ENCODE measurements at places on chromosomes 3 and 15.
A peak's percentile ranks its signal among the peaks of the same experiment; 100 is the strongest.

DNA sequence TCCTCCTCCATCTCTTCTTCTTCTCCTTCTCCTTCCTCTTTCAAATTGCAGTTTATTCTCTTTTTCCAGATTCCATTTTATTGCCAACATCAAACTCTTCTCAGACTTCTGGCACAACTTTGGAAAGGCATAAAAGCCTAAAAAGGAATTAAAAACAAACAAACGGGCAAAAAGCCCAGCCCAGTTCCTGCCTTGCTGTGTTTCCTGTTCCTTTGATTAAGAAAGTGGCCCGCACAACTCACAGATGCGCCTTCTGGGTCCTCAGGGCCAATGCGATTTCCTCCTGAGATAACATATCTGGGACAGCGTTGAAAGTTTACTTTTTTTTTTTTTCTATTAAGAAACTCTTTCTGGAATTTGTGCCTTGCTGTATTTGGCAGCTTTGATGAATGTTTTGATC is 158.7 kb upstream of the UBE3A start:
- DNase-seq: no peak
- peak overlapping the region; percentile 70 for H3K27ac ChIP-seq
- peak overlapping the region; percentile 44 for H3K4me3 ChIP-seq
- no peaks in the 10 kb centered on the region for H3K27me3 ChIP-seq
- H3K36me3 ChIP-seq: no peaks in the 10 kb centered on the region

DNA sequence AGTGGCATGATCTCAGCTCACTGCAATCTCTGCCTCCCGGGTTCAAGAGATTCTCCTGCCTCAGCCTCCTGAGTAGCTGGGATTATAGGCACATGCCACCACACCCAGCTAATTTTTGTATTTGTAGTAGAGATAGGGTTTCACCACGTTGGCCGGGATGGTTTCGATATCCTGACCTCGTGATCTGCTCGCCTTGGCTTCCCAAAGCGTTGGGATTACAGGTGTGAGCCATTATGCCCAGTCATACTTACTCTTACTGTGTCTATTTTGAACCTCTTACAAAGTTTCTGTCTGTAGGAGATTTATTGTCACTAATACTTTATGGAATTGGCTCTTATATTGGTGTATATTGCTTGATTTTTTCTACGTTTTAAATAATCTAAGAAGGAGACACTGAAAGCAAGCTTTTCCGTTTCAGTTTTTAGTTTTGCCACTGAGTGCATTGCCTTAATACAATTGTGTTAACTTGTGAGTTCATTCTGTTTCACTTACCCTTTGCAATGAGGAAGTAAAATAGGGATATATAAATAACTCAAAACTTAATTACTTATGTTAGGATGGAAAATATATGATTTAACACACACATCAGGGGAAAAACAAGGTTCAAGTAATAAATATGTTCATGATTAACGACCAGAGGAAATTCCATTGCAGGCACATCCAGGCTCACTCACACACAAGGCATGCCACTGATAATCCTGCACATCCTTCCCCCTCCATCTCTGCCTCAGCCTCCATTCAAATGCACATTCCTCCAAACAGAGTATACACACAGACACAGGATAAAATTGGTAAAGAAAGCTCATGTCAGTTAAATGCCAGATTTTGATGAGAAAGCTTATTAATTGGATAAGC is 279.3 kb upstream of the RASGRP1 start:
- H3K36me3 ChIP-seq: no peaks in the 10 kb centered on the region
- H3K27me3 ChIP-seq: no peaks in the 10 kb centered on the region
- no peak for DNase-seq
- no peak overlapping the region for H3K27ac ChIP-seq
- no peak overlapping the region for H3K4me3 ChIP-seq

DNA sequence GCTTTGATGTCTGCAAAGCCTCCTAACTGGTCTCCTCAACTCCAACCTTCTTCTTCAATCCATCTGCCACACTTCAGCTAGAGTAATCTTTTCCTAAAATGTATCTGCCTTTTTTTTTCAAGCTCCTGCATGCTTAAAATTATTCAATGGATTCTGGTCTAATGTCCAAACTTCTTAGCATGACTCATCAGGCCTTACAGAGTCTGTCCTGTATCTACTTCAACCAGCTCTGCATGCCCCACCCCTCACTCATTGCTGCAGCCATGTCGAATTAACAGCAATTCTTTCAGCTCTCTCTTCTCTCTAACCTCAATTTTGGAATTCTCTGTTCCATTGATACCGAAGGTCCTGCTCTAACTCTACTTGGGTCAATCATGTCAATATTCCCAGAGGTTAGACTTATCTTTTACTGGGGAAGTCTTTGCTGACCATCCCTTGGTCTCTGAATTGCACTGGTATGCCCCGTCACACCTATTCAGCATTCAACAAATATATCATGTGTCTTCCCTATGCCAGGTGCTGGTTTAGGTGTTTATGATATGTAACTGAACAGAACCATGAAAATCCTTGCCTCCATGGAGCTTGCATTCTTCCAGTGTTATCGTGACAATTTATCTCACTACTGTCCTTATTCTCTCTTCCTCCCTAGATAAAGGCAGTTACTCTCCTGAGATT is 88.5 kb upstream of the NANOGP8 start:
- no peaks in the 10 kb centered on the region for H3K27me3 ChIP-seq
- H3K36me3 ChIP-seq: no peaks in the 10 kb centered on the region
- H3K4me3 ChIP-seq: no peak overlapping the region
- no peaks in the 10 kb centered on the region for H3K4me1 ChIP-seq
- H3K27ac ChIP-seq: no peak overlapping the region

GRCh38 chr3:137796993-137797392 is 32.9 kb downstream of the SOX14 start:
- H3K4me1 ChIP-seq: no peaks in the 10 kb centered on the region
- H3K27ac ChIP-seq: no peak overlapping the region
- H3K27me3 ChIP-seq: no peaks in the 10 kb centered on the region
- no peaks in the 10 kb centered on the region for H3K36me3 ChIP-seq
- no peak overlapping the region for H3K4me3 ChIP-seq
- no peak for DNase-seq

DNA sequence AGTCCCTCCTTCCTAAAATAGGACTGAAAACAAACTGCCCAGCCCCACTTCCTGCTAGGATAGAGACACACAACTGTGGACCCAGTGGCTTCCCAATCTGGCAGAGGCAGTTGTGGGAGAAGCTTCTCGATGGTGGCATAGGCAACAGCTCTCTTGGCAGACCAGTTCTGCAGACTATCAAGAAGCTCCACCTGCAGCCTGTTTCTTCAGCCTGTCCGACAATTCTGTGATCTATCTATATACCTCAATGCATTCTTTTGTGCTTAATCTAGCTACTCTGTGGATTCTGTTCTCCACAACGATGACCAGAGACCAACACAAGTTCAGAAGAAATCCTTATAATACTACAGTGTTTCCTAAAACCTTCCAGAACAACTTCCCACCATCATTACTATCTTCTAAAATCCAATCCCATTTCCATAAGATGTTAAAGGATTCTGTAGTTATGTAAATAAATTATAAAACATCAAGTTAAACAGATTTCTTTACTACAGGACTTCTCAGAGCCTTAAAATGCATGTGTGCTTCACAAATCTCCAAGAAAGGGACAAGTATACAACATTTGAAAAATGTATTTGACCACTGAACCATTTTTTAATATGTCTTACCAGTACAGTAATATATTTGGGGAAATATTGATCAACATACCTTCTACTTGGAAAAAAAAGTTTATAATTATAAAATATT is 57.7 kb downstream of the IGF2BP2 start:
- H3K27ac ChIP-seq: no peak overlapping the region
- peaks cover 9% of the 10 kb centered on the region for H3K27me3 ChIP-seq
- peaks cover 21% of the 10 kb centered on the region for H3K4me1 ChIP-seq
- H3K36me3 ChIP-seq: no peaks in the 10 kb centered on the region
- no peak overlapping the region for H3K4me3 ChIP-seq

- peaks cover 17% of the 10 kb centered on the region for H3K4me1 ChIP-seq
- H3K4me3 ChIP-seq: peak overlapping the region; percentile 41
- peak overlapping the region; percentile 74 for H3K27ac ChIP-seq
- H3K36me3 ChIP-seq: no peaks in the 10 kb centered on the region
- no peak for DNase-seq
Measured at GRCh38 chr15:99487337-99487730, 78.5 kb upstream of the MEF2A start.

DNA sequence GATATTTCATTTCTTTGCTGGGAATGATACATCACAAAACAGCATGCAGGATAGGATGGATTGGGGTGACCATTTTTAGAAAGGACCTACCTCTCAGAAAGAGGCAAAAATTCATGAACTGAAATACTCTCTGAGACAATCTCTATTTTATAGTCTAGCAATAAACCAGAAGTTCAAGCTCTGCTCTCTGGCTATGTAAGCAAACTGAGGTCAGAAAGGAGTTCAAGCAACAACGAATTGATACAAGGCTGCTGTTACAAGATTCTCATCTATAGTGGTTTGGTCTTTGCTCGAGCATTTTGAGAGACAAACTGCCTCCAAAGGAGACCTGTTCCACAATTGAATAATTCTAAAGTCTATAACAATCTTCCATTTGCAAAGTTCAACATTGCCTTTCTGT is 84.7 kb upstream of the GOLGA8J start:
- H3K27me3 ChIP-seq: no peaks in the 10 kb centered on the region
- H3K4me1 ChIP-seq: no peaks in the 10 kb centered on the region
- no peak for DNase-seq
- no peak overlapping the region for H3K27ac ChIP-seq
- H3K36me3 ChIP-seq: no peaks in the 10 kb centered on the region
- H3K4me3 ChIP-seq: no peak overlapping the region

DNA sequence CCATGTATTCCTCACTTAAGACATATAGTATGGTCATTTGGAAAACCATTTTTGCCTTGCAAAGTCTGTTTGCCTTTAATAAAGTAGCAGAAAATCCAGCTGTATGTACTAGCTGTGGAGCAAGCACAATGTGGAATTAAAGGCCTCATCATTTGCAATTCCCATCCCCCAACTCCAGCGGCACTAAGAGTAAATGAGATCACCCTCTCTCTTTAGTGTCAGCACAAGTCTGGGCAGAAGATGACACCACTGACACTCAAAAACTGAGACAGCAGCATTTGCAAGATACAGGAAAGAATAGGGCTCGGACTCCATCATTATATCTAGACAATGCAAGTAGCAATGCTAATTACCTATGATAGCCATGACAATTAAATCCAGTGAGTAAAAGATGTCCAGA is 24.7 kb upstream of the DYNC1LI1 start:
- H3K27ac ChIP-seq: no peak overlapping the region
- no peak overlapping the region for H3K4me3 ChIP-seq
- no peaks in the 10 kb centered on the region for H3K36me3 ChIP-seq
- DNase-seq: no peak
- no peaks in the 10 kb centered on the region for H3K27me3 ChIP-seq

GRCh38 chr3:89000886-89001285 is 106.5 kb upstream of the EPHA3 start:
- no peak overlapping the region for H3K27ac ChIP-seq
- H3K27me3 ChIP-seq: no peaks in the 10 kb centered on the region
- no peaks in the 10 kb centered on the region for H3K36me3 ChIP-seq
- H3K4me3 ChIP-seq: no peak overlapping the region
- no peak for DNase-seq
- H3K4me1 ChIP-seq: no peaks in the 10 kb centered on the region

- H3K4me1 ChIP-seq: peaks cover 20% of the 10 kb centered on the region
- peak within 1 kb of the TSS; percentile 79 for H3K4me3 ChIP-seq
- H3K27me3 ChIP-seq: no peaks in the 10 kb centered on the region
- H3K36me3 ChIP-seq: no peaks in the 10 kb centered on the region
- H3K27ac ChIP-seq: peak within 1 kb of the TSS; percentile 61
Measured at GRCh38 chr15:82647045-82647834, at the start of gene CPEB1. CPEB1 (minus strand) TSS chr15:82647363; CDS start chr15:82628459, 18,904 bp downstream.

DNA sequence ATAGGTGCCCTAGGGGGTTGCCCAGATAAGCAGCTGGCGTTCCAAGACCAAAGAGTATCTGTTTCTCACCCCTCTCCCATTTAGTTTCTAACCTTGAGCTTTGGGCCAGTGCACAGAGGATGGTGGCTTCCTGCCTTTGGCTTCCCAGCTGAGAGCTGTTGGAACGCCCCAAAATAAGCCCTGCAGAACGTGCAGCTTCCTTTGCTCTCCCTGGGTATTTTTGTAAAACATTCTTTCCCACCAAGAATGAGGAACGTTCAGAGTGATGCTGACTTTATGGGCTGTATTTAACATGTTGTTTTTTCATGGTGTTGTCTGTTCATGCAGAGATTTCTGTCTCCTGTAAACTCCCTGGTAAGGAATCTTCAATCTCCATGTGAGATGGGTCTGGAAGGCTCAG is 63.8 kb downstream of the LPP start:
- peak overlapping the region; percentile 50 for H3K4me3 ChIP-seq
- no peak for DNase-seq
- peak overlapping the region; percentile 94 for H3K27ac ChIP-seq
- H3K4me1 ChIP-seq: peaks cover 54% of the 10 kb centered on the region
